Cardiac muscle cell (in vitro differentiated cells and primary cell): ENCODE measurements at places on chromosomes 3 and 15.

- DNase-seq, result no peak
Measured at GRCh38 chr15:72077950-72078349, 40.0 kb downstream of the MYO9A start.

GRCh38 chr15:67087507-67088172 lies 22.2 kb downstream of the SMAD3 start:
- DNase-seq, result no peak

GRCh38 chr3:194257151-194257621 lies 93.9 kb downstream of the CPN2 start:
- no peak for DNase-seq

DNA sequence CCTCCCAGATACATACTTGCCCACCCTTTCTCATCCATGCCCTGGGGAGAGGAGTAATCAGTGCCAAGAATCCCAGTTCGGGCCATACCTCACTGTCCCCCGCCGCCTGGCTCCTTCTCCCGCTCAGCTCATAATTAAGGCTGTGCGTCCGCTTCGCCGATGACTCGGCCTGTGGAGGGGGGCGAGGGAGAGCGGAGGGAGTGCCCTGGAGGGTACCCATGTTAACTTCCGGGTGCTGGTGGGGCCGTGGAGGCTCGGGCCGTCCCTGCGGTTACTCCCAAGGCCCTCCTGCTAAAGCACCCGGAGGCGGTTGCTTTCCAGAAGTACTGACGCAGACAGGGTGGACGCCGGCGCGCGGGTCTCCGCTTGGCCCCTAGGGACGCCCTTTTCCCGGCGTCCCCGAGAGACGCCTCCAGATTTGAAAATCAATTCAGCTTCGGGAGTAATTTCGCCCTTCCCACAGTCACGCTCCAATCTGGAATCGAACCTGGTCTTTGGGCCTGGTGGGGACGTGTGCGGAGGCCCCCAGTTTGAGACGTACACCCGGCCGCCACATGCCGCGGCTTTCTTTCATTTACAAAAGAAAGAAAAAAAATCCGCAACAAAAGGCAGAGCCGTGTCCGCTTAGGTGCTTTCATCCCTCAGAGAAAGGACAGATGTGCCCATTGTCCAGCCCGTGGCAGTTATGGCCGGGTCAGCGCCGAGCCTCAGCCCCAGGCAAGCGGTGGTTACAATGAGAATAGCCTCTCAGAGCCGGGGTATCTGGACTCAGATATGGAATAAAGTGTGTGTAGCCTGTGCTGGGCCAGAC lies 1.0 kb upstream of the ONECUT1 start:
- DNase-seq, result peak; percentile 63

DNA sequence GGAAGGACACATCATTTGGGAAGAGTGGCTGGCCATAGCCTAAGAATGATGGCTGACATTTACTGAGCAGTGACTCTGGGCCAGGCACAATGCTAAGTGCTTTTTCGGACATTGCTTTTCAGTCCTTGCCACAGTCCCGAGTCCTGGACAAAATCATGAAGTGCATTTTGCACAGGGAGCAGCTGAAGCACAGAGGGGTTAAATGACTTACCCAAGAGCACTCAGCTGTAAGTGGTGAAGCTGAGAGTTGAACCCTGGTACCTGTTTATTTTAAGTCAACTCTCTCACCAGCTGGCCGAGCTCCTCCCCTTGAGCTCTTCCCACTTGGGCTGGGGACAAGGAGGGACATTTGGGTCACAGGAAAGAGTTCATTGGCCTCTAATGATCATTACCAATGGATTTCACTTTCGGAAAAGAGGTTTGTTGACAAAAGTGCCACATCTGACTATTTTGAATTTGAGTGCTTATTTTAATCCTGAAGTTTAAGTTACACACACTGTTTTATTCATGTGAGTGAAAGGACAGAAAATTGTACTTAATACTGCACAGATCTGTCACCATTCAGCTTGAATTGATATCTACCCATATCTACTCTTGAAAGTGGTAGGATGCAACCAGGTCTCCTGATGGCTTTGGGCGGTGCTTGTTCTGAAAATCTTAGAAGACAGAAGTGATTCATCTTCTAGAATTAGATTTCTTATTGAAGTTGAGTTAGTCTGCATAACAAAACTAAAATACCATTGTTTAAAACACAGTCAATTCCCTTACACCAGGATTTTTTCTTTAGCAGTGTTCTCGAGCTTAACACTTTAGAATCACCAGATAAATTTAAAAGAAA lies 368.7 kb upstream of the PROK2 start:
- DNase-seq, result no peak

GRCh38 chr15:40875991-40876730 lies 2.1 kb upstream of the RHOV start:
- no peak for DNase-seq

DNA sequence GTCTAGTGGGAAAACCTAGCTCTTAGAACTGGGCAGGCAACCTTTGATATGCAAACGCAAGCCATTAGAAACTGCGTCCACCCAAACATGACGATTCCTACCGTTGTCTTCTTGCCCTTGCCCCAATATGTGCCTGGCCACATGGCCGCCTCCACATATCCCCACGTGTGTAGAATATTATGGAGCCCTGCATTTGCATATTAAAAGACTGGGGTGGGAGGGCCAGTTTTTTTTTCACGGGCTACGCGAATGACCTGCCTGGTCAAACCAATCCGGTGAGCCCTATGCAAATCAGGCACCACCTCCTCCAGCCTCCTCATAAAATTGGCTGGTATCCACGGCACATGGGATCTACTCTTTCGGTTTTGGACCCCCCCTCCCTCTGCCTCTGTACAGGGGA lies 381.0 kb upstream of the RGMA start:
- DNase-seq, result no peak

DNA sequence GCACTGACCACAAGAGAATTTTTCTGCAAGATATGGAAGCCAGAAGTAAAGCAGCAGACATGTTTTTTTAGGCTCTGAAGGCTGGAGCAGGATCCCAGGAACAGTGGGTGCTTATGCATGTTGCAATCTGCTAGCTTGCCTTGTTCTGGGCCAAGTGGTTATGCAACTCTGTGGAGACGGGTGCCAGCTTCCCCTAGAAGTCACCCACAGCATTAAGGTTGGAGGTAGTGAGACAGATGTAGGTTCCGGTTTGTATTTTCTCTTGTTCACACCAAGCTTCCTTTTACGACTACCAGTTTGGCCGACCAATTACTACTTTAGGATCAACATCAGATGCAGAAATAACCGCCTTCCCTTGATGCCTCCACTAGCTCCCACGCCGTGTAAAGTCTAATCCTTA lies 11.1 kb downstream of the DPH3 start:
- no peak for DNase-seq

DNA sequence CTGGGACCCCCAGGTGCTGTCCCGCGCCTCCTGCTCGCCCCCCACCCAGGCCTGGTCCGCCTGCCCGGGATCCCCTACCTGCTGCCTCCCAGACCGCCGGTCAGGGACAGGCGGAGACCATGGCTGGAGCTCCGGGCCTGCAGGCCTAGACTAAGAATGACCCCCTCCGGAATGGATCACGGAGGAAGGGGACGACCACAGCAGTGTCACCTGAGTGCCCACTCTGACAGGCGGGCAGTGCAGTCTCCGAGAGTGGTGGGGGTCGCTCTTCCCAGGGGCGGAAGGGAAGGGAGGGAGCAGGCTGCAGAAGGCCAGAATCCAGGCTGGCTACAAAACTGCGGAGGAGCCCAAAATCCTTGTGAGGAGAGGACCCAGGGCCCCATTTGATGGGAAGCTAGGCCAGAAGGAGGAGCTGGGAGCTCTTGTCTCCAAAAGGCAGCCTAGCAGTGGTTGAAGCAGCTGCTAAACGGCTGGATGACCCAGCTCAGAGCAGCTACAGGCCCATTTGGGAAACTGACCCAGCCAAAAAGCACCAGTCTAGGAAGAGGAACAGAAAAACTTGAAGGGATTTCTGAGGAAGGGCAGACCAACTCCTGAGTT lies 908 bp upstream of the RAB43 start:
- peak; percentile 30 for DNase-seq

GRCh38 chr3:124113485-124113884 lies 121.6 kb upstream of the ROPN1 start:
- no peak for DNase-seq

GRCh38 chr15:79896131-79896633 lies 632 bp downstream of the MTHFS start:
- DNase-seq, result no peak

DNA sequence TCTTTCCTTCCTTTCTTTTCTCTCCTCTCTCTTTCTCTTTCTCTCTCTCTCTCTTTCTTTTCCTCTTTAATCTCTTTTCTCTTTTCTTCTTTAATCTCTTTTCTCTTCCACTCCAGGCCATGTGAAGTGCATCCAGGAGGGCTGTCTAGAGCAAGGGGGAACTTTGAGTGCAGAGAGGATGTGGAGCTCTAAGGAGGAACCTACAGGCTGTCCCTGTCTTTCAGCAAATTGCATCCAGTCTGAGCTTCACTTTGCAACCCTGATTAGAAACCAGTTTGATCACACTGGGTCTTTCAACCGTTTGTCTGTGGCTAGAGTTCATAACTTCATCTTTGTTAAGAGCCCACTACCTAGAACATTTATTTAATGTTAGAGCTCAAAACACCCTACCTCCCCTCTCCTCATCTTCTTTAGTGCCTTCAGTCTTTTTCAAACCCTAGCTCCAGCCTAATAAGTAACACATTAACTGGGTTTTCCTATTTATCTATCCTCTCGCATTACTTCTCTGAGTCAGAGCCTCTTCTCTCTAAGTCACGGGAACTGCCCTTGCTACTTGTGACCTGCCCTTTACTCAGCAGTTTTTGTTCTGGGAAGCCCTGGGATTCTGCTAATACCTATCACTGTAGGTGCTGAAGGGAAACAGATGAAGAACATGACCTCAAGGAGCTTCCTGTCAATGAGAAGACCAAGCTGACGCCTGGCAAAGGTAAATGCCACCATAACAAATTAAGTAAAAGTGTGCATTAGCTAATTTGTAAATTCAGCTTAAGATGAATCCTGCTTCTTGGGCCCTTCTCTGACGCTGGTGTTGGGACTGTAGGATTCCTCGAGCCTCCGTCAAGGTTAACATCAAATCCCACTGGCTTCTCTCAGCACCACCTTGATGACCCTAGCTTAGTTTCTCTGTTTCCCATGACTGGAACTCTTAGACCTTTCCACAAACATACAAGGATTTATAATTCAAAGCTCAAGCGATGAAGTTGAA lies at the start of gene GCNT3:
TSS of gene GCNT3 (plus strand) at position 508 of the 985 bp plus-strand sequence. CDS start 6,456 bp downstream, outside the sequence.
- DNase-seq, result no peak

- no peak for DNase-seq
Measured at GRCh38 chr3:193982258-193982659, 153.7 kb upstream of the HES1 start.

GRCh38 chr3:124504332-124505059 lies 225.8 kb upstream of the UMPS start:
- DNase-seq, result peak; percentile 66

DNA sequence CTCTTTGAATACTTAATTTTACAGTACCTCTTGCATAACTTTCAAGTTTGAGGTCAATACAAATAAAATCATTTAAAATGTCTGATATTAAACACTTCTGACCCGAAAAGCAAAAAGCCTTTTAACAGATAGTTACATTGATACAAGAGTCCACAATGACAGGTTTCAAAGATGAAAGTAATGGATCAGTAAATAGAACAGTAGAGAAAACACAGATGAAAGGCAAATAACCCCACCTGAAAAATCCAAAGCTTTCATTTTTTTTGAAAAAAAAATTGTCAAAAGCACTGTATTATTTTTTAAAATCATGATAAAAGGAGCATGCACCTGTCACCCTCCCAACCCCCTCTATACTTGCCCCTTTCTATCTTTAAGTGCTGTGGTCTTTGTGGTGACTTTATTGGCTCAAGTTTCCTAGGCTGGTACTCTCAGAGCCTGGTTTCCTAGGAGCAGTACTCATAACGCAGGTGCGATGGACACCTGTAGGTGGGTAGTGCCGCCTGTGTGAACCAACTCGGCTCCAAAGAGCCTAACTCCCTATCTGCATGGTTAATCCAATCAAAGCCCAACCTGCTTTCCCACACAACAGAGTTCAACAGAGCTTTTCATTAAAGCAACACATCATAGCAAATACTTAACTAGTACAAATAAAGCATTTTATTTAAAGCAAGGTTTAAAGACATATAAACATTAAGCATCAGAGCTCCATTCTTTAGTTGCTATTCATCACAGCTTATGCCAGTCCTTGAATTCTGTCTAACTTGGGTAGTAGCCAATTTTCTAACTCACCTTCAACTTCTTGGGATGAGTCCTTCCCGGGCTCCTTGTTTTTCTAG lies 32.2 kb downstream of the LIPC start:
- no peak for DNase-seq

- DNase-seq, result peak; percentile 82
Measured at GRCh38 chr3:169771497-169772304, 1.5 kb upstream of the MYNN start.

DNA sequence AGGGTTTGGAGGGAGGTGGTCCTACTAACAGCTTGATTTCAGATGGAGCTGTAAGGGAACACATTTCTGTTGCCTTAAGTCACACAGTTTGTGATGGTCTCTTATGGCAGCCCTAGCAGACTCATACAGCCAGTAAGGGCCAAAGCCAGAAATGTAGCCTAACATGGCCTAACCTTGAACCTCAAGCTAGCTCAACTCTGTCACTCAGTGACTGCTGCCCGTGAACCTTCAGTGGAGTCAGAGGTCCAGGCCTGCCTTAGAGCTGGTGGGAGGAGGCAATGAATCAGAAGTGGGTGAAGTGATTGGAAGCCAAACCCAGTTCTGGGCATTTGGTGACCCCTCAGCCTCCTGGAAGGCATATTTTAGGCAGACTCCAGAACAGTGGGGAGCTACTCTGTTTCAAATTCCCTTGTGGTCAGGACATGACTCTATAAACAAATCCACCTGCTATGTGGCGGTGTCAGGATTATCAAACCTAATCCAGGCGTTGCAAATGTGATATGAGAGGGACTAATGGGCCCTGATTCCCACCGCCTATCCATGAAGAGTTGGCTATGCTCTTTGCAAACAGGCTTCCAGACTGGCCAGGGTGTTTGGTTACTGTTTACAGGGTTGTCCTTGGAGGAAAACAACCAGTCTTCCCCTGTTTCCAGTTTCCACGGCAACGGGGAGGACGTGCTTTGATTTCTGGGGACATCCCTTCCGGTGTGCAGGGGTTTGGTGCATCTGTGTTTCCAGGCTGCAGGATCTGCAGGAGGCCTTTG lies 105.9 kb upstream of the AGBL1 start:
- DNase-seq, result no peak

GRCh38 chr3:179190581-179190980 lies 42.4 kb downstream of the PIK3CA start:
- DNase-seq, result peak; percentile 22

- peak; percentile 69 for DNase-seq
Measured at GRCh38 chr3:31361371-31362273, 171.1 kb upstream of the STT3B start.
